ENCODE measurements at places on chromosomes 3 and 15.

DNA sequence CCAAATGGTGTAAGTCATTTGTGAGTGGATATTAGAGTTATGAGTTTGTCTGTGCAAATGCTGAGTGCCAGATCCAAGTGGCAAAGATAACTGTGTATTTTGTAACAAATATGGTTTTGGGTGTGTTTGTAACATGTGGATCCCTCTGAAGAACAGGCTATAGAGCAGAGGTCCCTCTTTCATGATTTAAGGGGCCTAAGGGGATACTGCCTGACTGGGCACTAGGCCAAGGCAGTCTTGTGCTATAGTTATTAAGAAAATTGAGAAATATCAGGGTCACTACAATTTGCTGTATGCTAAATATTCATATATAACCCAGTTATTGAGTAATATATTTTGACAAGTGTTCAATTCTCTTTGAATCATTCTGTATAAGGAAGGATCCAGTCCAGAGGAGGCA is 555.6 kb upstream of the RGMA start:
- no peak for DNase-seq

GRCh38 chr3:30768046-30768445 is 126.4 kb downstream of the GADL1 start:
- no peak for DNase-seq

GRCh38 chr15:78992416-78993256 is 47.8 kb upstream of the CTSH start:
- DNase-seq, result no peak

DNA sequence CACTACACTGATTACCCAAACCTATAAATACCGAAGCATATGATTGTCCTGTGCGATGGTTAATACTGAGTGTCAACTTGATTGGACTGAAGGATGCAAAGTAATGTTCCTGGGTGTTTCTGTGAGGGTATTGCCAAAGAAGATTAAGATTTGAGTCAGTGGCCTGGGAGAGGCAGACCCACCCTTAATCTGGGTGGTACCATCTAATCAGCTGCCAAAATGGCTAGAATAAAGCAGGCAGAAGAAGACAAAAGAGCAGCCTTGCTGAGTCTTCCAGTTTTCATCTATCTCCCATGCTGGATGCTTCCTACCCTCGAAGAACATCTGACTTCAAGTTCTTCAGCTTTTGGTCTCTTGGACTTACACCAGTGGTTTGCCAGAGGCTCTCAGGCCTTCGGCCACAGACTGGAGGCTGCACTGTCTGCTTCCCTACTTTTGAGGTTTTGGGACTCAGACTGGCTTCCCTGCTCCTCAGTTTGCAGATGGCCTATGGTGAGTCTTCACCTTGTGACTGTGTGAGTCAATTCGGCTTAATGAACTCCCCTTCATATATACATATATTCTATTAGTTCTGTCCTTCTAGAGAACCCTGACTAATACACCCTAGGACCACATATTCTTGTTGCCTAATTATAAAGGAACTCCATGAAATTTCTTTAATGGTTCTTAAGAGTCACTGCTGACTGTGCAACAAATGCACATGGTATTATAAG is 31.7 kb downstream of the CSNK1G1 start:
- DNase-seq, result no peak

DNA sequence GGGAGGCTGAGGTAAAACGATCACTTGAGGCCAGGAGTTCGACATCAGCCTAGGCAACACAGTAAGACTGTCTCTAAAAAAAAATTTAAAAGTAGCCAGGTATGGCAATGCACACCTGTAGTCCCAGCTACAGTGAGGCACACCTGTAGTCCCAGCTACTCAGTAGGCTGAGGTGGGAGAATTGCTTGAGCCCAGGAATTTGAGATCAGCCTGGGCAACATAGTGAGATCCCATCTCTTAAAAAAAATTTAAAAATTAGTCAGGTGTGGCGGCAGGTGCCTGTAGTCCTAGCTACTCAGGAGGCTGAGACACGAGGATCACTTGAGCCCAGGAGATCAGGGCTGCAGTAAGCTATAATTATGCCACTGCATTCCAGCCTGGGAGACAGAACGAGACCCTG is 6.8 kb downstream of the MESD start:
- no peak for DNase-seq

- DNase-seq, result no peak
Measured at GRCh38 chr3:161388855-161389254, 17.5 kb upstream of the SPTSSB start.

DNA sequence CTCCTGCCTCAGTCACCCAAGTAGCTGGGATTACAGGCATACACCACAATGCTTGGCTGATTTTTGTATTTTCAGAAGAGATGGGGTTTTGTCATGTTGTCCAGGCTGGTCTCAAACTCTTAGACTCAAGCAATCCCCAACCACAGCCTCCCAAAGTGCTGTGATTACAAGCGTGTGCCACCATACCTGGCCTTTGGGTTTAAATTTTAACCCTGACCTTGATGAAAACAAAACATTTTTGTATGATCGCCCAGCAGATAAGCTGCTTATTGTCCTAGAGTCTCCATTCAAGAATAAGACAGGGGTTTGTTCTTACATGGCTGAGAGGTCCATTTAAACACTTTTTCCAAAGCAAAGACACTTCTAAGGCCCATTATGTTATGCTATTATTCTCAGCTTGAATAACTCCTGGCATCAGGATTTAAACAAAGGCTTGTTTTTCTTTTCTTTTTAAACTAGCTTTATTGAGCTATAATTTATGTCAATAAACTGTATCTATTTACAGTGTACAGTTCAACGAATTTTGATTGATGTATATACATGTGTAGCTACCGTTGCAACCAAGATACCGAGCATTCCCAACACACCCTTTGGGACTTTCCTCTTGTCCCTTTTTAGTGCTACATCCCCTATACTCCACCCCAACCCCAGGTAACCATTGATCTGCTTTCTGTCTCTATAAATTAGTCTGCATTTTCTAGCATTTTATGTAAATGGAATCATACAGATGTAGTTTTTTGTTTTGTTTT is 1.4 kb upstream of the MUC13 start:
- no peak for DNase-seq

DNA sequence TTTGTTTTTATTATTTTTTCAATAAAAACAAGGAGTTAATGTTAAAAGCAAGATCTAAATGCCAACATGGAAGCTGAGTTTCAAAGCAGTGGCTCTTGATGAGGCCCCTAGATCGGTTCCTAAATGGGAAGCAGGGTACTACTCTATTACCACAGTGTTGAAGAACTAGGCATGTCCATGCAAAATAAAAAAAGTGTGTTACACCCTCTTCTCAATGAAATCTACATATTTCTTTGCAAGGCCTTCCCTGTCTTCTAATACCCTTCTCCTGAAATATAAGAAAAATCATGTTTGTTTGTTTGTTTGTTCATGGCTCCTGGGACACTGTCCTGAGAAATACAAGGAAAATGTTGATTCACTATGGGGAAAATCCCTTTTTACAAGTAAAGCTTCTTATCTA is 12.2 kb upstream of the SLC25A36 start:
- DNase-seq, result no peak

- peak; percentile 78 for DNase-seq
Measured at GRCh38 chr15:90902840-90903732, at the start of gene MAN2A2. Gene MAN2A2, plus strand, starts transcription at chr15:90903302. Its CDS starts 906 bp downstream, at chr15:90904208.

DNA sequence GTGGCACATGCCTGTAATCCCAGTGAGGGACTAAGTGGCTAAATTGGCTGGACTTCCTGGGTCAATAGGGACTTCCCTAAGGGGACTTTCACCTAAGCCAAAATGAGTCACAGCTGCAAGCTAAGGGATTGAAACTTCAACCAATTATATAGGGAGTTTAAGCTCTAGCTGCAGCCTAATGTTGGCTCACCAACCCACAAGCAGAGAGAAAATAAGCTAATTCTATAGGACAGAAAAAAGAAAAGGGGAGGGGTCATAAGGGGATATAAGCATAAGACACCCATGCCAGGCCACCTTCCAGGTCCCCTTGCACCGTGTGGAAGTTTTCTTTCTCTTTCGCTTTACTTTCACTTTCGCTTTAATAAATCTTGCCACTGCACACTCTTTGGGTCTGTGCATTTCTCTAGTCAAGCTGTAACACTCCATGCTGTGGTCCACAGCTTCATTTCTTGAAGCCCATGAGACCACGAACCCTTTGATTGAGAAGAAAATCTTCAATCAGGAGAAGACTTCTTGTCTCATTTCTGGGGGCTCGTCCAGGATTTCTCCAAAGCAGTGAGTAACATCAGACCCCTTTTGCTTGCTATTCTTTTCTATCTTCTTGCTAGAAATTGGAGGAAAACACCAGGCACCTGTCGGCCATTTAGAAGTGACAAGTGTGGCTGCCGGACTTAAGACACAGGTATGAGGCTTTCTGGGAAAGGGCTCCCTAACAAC is 192.3 kb downstream of the IGSF11 start:
- no peak for DNase-seq

- DNase-seq, result no peak
Measured at GRCh38 chr3:10553591-10554235, 48.3 kb upstream of the ATP2B2 start.

DNA sequence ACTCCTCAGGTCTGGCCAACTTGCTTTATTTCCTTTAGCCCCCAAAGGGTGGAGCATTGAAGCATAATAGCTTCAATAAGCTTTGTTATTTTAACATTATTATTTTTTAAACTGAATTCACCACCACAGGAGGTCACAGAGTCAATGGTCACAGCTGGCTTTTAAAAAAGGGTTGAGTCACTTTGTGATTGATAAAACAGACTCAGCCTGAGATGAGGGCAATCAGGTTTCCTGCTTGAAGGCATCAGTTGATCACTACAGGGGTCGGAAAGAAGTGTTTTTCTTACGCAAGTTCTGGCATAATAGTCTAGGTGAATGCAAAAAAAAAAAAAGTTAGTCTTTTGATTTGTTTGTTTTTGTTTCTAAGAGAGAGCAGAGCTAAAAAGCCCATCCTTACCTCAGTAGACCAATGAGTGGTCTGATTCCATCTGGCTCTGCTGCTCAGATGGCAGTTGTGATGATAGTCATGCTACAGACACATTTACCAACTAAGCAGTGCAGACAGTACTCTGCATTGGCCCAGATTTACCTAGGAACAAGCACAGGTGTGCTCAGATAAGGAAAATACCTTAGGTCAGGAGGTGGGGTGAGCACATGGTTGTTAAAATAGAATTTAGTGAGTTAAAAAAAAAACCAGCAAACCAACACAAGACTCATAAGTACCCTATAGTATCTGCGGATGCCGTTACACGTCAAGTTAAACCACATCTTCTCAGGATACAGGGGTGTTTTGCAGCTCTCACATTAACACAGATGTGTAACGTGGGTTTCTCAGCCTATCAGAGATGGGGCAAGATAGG is 22.6 kb downstream of the ZNF80 start:
- no peak for DNase-seq

GRCh38 chr3:158713094-158713499 is 19.2 kb downstream of the RARRES1 start:
- peak; percentile 36 for DNase-seq

All from G401 (cell line).